ENCODE measurements at places on chromosomes 1 and 21.

GRCh38 chr1:203082571-203083462 lies 3.0 kb downstream of the MYOG start:
- no peak for DNase-seq

DNA sequence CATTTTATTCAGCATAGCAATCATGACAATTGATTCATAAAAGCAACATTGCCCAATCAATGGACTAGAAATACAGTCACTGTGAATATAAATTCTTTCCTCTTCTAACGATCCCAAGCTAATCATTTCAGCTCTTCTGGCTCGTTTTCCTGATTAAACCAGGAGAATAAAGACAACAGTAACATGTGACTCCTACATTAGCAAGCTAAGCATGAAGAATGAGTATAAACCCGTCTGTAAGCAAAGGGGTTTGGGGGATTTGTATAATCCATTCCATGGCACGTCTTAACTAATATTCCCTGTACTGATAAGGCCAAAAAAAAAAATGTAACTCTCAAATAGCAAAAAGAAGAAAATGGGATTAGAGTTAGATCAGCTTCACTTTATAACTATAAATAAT lies 21.6 kb downstream of the IRF2BP2 start:
- DNase-seq = no peak

- no peak for DNase-seq
Measured at GRCh38 chr1:228009828-228010775, 3.3 kb downstream of the WNT3A start.

GRCh38 chr1:99825098-99825497 lies 25.1 kb upstream of the AGL start:
- no peak for DNase-seq

- no peak for DNase-seq
Measured at GRCh38 chr1:8435569-8436071, 117.7 kb downstream of the SLC45A1 start.

- no peak for DNase-seq
Measured at GRCh38 chr21:33015756-33016155, 10.0 kb upstream of the OLIG2 start.

DNA sequence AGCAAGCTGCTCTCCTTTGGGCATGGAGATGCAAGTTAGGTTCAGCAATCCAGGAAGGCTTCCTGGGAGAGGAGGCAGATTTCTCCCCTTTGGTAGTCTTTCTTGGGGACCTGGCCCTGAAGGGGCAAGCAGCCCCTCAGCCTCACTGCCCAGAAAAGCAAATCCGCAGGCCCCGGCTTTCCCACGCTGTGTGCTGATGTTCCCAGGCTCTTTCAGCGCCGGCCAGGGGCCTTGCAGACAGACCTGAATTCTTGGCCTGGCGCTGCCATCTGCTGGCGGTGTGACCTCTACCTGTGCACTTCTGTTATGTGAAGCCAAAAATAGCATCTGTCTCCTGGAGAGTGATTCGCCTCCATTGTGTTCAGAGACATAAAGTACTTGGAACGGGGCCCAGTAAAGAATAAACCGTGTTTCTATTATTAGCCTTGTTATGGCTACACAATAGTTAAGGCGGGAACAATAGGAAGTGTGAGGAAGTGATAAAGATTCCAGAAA lies 64.8 kb downstream of the ALPL start:
- peak; percentile 82 for DNase-seq

DNA sequence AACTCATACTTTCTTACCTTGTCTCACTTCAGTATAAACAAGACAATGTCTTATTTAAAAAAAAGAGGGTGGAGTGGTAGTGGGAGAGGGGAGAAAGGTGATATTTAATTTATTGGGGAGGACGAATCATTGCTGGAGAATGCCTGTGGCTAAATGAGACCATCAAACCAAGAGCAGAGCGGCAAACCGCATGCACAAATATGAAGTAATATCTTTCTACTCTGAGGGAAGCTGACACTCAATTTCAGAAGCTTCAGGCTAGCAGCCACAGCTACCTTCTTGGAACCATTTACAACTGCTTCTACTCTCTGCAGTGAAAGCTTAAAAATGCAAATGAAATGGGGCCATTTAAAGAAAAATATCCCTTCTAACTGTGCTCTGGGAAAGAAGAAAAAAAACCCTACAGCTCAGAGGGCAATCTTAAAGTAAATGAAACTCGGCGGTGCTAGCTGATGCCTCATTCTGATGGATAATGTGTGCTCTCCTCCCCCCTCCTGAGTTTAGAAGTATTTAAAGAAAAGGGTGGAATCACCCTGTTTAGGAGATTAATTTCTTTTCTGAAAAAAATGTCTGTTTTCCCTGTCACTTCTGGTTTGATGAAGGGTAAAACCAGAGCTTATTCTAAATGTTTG lies 178.2 kb upstream of the CAMK1G start:
- DNase-seq = no peak

Measured in body of pancreas (tissue), 4 donors.